ENCODE measurements at places on chromosomes 13 and 19.

DNA sequence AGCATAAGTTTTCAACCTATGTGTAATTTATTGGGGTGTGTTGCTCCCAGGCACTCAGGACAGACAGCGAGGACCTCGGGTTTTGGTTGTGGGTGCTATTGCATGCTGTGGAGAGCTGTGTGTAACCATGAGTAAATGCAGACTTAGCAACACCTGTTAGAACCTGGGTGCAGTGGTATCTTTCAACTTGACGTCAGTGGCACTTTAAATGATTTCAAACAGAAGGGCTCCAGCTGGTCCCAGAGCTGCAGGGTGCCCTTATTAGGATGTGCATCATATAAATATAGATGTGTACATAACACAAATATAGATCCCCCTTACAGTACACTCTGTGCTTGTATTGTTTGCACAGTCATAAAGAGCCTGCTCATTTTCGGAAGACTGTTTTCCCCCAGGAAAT, 228.3 kb upstream of the IRS2 start:
- no peak for DNase-seq

DNA sequence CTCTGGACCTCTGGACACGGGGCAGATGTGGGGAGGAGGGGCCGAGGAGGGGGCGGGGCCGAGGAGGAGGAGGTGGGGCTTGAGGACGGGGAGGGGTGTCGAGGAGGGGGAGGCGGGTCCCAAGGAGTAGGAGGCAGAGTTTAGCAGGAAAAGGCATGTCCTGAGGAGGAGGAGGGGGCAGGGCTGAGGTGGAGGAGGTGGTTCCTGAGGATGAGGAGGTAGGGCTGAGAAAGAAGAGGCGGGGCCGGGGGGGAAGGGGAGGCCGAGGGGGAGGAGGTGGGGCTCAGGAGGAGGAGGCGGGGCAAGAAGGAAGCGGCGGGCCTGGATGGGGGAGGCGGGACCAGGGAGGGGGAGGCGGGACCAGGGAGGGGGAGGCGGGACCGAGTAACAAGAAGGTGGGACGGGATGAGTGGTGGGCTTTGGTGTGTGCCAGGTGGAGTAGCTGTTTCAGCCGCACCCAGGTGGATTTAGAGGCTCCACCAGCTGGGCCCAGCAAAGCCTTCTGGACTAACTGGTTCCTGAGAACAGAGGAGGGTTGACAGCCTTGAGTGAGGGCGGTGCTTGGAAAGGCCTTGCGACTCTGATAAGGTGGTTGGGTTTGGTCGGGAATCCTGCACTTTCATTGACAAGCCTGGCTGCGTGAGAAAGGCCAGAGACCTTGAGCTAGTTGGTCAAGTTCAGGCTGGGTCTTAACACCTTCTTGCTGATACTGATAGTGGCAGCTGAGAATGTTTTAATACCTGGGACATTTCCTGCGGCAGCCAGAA, 7.7 kb downstream of the TECR start:
- DNase-seq = no peak

DNA sequence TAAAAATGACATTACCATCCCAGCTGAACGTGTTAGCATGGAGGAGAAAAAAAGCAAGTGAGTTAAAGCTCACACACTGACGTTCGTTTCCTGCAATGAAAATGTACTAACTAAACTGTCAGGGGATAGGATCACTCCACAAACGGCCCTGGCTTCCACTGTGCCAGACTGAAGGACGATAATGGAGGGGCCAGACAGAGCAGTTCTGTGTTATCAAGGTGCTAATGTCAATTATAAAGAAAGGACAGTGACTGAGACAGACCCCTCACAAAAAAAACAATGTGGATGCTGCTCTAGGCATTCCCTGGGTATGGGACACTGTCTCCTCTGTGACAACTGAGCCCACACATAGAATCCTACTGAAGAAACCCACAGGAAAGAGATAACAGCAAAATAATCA, 43.7 kb upstream of the SLC15A1 start:
- no peak for DNase-seq

DNA sequence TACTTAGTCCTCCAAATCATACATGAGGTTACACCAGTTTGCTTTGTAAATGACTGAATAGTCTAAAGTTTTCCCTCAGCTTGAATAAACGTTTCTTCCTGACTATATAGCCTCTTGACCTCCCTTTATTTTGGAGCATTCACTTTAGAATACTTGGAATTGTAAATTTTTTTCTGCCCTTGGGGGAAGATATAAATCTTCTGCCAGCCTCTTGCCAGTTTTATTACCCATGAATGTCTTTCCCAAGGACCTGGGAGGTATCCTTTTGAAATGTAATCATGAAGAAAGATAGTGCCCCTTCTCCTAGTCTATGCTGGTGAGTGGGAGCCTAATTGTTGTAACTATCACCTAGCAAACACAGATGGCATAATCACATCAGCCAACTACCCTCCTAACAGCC, 2033.9 kb upstream of the PCDH20 start:
- DNase-seq = no peak

DNA sequence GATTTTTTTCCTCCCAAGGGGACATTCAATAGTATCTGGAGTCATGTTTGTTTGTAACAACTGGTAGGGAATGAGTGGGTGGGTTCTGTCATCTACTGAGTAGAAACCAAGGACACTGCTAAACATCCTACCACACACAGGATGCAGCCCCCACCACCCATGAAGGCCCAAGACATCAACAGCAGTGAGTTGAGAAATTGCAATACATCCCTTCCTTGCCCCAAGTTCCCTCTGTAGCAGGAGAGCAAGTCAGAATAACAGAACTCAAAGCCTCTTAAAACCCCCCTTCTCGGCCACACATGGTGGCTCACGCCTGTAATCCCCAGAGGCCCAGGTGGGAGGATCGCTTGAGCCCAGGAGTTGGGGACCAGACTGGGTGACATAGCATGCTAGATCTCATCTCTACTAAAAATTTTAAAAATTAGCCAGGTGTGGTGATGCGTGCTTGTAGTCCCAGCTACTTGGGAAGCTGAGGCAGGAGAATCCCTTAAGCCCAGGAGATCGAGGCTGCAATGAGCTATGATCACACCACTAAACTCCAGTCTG, 2.4 kb upstream of the CYP2F1 start:
- no peak for DNase-seq

DNA sequence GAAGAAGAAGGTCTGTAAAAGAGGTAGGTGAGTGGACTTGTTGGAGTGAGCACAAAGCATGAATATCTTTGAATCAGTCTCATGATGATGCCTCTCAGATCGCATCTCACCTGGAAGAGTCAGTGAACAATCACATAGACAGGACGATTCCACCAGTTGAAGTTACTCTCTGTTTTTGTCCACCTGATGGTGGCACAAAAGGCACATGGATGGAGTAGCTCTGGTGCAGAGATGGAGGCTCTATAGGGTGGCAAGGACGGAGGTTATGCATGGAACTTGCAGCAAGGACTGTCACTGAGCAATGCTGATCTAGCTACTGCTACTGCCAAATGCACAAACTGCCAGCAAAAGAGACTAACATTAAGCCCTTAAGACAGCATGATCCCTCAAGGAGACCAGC, 10.3 kb upstream of the MYCBP2 start:
- DNase-seq = no peak

DNA sequence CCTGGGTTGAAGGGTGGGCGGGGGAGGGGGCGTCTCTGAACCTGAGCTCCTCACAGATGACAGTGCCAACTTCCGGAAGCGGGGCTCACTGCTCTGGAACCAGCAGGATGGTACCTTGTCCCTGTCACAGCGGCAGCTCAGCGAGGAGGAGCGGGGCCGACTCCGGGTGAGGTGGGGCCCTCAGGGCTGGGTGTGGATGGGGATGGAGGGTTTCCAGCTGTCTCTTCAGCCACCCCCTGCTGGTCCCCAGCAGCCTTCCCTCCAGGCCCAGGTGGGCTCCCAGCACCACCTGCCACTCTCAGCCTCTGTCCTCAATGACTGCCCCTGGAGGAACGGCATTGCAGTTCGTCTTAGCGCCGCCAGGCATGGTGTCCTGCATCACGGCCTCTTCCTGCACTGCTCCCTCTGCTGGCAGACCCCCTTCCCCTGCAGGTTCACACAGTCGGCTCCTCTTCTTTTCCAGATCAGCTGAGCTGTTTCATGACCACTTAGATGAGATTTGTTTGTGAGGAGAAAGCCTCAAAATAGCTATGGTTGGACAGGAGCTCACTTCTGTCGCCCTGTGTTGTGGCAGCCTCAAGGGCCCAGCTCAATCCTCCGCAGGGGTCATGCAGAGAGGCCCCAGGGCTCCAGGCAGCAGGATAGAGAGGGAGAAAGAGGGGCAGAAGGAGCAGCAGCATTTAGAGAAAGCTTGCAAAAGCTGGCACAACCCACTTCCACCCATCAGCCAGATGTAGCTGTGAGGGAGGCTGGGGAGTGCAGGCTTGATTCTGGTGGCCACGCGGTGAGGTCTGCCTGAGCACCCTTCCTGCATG, 2.5 kb upstream of the GARIN5A start:
- no peak for DNase-seq

GRCh38 chr19:3398114-3398899, 31.9 kb downstream of the NFIC start:
- no peak for DNase-seq

DNA sequence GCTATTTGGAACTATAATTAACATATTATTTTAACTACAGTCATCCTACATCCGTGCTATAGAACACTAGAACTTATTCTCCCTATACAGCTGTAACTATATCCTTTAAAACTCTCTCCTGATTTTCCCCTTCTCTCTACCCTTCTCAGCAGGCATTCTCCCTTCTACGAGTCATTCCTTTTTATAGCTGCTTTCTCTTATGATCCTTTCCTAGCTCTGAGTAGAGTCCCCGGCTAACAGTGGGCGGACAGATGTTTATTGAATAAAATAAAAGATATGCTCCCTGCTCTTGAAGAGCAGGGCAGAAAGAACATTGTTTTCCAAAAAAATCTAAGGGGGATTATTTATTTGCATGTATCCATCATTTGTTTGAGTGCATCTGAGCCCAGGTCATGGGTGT, 246.5 kb upstream of the TMTC4 start:
- DNase-seq = no peak

GRCh38 chr19:37933937-37934358, 26.9 kb downstream of the SIPA1L3 start:
- DNase-seq = no peak

GRCh38 chr19:9065457-9066014, 21.3 kb upstream of the OR1M1 start:
- no peak for DNase-seq

GRCh38 chr19:12314553-12314952, 18.9 kb downstream of the ZNF563 start:
- no peak for DNase-seq

DNA sequence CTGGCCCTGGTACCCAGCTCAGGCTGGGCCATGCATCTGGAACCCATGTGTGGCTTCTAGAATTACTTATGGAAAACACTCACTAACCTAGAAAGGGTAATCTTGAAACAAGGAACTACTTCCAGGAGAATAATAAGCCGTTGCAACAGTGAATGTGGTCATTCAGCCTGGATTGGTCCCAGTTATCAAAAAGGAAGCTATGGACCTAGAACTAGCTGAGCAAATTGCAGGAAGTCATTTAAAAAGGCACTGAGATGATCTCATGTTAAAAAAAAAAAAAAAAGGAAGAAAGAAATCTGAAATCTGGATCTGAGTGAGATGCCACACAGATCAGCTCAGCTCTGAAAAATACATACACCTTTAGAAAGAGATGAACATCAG, 59.6 kb downstream of the DCT start:
- no peak for DNase-seq

DNA sequence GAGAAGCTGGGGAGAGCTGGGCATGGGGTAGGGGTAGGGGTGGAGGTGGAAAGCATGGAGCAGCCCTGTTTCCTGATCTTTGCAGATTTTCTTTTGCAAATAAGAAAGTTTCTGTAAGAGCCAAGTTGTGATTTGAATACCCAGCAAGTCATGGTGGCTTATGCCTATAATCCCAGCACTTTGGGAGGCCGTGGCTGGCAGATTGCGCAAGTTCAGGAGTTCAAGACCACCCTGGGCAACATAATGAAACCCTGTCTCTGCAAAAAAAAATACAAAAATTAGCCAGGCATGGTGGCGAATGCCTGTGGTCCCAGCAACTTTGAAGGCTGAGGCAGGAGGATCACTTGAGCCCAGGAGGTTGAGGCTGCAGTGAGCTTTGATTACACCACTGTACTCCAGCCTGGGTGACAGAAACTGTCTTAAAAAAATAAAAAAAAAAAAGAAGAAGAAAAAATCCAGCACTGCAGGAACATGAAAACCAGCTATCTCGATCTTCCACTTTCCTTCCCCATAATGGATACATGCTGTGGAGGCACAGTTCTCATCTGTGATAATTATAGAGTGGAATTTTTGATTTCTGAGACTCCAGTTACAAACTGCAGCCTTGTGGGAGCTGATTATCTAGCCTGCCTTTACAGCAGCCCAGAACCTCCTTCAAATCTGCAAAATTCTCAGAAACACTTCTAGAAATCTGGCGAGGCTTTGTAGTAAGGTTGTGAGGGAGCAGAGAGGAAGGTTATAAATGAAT, 12.1 kb upstream of the TEX26 start:
- no peak for DNase-seq

DNA sequence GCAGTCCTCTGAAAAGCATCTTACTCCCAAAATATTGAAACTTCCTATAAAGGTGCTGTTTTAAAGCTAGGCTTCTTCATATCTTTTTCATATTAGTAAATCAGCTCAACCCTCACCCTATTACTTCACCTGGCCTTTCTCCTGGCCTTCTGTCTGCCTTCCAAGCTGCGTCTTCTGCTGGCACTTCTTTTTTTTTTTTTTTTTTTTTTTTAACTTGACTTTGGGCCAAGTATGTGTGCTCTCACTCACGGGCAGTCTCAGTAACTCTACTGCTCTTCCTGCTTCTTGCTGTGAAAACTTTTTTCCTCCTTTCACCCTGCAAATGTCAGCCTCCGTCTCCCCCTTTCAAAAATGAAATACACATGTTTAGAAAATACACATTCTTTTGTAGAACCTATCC, 41.2 kb upstream of the KCTD4 start:
- DNase-seq = no peak

DNA sequence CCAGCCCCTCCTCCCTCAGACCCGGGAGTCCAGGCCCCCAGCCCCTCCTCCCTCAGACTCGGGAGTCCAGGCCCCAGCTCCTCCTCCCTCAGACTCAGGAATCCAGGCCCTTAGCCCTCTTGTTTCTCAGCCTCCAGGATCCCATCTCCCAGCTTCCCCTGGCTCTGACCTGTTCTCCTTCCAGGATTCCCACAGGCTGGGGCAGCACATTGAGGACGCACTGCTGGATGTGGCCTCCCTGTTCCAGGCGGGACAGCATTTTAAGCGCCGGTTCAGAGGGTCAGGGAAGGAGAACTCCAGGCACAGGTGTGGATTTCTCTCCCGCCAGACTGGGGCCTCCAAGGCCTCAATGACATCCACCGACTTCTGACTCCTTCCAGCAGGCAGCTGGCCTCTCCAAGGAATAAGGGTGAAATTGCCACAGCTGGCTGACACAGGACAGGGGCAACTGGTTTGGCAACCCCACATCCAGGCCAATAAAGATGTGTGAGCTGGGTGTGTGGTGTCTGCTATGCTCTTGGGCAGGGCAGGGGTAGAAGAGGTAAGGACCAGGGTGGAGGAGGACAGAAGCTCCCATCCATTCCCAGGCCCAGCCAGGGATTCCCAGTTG, 22.4 kb downstream of the CPT1C start:
- no peak for DNase-seq

- no peak for DNase-seq
Measured at GRCh38 chr19:1270854-1271527, 1.9 kb downstream of the CIRBP start.

GRCh38 chr13:75356421-75356820, 125.5 kb downstream of the TBC1D4 start:
- DNase-seq = no peak

- no peak for DNase-seq
Measured at GRCh38 chr19:6041991-6042481, 64.1 kb upstream of the RANBP3 start.

- no peak for DNase-seq
Measured at GRCh38 chr13:75932636-75933035, 296.5 kb downstream of the LMO7 start.

GRCh38 chr19:23512151-23512925, 117.1 kb upstream of the ZNF91 start:
- DNase-seq = no peak
